ENCODE measurements at places on chromosomes 5 and 9.

DNA sequence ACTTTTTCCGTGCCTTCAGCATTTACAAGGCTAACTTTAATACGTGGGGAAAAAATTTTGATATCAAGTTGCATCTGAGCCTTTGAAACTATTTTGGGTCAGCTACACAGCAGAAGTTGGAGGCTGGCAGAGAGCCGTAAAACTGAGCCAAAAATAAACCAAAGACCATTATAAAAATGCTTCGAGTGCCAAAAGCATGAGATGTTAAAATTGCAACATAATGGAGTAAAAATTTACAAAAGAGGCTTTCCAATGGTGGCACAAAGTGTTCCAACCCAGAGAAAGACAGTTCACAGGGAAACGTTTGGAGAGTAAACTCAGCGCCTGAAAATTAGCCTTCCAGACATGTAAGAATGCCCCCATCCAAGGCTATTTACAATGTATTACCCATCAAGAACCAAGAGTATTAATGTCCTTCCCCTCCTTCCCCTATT lies 190.3 kb downstream of the TLE1 start:
- no peak for DNase-seq

DNA sequence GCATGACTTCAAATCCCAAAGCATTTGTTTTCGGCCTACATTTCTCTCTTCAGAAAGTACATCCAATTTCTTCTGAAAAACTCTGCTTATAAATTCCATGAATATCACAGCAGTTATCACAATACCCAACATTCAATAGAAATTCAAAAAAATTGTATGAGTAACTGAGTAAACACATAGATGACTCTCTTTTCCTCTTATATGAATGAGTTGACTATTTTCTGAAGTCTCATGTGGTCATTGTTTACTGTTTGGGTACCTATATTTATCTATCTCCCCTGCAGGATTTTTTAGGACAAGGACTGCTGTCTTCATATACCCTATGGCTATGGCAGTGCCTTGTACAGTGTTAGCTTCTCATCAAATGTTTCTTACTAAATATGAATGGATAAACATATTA lies 157.1 kb downstream of the HTR1A start:
- no peak for DNase-seq

- no peak for DNase-seq
These were observed 10.9 kb downstream of the RAPGEF1 start for GRCh38 chr9:131728961-131729360.

- DNase-seq = no peak
These were observed 502.1 kb upstream of the PAPPA start for GRCh38 chr9:115651461-115651860.

DNA sequence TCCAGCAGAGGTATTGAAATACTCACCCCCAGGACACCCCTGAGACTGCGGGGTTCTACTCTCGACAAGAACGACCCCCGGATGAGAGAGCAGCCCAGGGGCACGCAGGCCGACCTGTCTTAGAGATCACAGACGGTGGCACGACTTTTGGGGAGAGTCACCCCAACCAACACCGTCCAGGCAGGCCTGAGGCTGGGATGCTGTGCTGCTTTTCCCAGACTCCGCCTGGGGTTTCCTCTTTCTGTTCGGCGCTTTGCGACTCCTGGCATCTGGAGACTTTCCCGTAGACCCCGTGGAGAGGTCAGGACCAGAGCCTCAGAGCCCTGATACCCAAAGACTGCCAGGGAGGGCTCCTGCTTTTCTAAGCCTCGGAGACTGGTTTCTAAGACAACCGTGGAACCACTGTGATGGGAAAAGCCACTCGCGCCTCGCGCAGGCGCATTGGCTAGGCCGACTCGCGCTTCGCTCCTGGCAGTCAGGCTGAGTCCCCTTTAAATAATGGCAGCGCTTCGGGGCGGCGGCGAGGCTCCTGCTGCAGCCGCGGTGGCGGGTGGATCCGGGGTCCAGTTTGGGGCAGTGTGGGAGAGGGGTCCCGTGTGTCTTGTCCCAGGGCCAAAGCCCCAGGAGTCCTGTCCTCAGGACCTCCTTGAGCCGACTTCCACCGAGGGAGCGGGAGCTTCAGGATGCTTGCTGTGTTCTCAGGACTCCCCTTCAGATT lies 484.0 kb downstream of the SPATA31A7 start:
- no peak for DNase-seq

DNA sequence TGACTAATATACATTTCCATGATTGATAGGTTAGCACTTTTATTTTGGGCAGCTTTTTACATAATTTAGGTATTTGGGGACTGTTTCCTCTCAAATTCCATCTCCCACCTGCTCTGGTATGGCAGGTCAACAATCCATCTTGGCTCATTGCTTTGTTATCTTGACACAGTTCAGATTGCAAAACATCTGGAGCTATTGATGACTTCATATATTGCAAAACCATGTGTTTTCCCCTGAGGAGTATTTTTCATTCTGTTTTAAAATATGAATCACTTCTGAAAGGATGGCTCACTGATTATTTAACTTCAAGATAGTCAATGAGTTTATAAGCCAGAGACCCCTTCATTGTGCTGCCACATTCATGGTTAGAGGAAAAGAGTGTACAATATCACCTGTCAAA lies 1206.0 kb upstream of the C9orf72 start:
- no peak for DNase-seq

DNA sequence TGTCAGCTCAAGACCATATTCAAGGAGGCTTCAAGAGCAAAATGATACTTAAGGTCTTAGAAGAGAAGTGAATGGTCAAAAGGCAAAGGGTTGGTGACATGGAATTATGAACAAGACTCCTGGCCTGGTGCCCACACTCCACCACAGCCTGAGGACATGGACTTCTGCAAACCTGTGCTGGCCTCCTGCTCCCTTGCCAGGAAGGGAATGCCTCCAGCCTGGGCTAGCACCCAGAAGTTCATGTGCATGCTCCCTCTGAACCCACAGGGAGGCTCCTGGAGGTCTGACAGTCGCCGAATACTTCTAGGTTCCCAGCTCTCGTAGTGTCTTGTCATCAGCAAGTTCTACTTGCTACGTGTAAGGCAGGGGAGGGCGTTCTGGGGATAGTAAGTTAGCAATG lies 156.7 kb downstream of the FSTL4 start:
- no peak for DNase-seq

DNA sequence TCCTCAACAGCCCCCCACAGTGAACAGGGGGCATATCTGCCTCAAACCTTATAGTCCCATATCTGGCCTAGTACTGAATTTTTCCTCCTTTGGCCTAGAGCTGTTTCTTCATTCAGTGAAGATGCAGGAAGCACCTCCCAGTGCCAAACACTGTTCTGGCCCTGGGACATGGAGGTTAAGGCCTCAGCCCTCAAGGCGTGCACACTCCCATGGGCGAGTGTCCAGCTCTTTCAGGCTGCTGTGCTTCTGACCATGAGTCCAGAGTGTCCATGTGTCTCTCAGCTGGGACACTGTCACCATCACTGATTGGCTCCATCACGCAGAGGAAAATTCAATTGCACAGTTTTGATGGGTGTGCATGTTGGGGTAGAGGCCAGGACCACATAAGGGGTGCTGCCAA lies 151.5 kb downstream of the PAX5 start:
- DNase-seq = no peak

- DNase-seq = peak; percentile 13
These were observed 70.1 kb upstream of the SPATA31E1 start for GRCh38 chr9:87812375-87813118.

- no peak for DNase-seq
These were observed 35.4 kb downstream of the OTULIN start for GRCh38 chr5:14699807-14700400.

- DNase-seq = no peak
These were observed 23.4 kb downstream of the HRH2 start for GRCh38 chr5:175681045-175681967.

- DNase-seq = no peak
These were observed 123.1 kb upstream of the ZNF608 start for GRCh38 chr5:124869426-124870033.

DNA sequence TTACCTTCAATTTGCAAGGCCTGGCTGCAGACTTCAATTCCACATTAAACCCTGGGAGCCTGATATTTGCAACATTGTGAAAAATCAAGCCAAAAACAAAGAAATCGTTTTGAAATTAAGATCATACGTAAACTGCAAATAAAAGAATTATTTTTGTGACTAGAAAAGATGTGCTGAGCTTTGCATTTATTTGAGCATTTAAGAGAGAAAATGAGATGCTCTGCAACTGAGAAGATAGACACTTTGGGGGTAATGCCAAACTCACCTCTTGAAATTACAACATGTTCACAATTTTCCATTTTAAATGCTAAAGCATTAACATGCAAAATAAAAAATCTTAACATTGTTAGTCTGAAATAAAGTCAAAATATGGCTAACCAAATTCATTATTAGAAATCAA lies 46.6 kb downstream of the CSNK1A1 start:
- no peak for DNase-seq

DNA sequence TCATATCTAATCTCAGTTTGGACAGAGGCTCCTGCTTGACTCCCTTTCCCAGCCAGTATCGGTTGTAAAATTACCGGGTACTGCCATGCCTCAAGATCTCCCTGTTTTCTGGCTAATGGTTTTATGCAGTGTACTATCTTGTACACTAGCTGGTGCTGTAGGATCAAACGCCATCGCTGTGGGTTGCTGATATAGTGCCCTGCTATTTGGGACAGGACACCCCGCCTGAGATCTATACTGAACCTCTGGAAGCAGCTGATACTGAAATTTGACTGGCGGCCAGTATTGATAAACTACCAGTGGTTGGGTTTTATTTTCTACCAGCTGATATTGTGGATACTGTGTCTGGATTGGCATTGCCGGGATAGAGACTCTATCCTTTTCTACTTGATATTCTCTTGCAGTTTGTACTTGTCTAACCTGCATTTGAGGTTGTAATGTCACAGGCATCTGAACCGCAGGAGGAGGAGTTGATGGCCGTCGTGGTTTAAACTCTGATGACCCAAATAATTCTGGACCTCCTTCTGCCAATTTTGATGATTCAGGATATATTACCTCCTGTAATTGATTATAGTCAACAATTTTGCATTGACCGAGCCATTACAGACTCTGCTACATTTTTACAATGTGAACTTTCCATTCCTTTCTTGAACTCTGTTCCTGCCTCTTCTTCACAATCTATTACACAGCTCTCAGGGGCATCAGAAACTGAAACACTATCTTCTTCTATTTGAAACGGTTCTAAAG lies 112.5 kb upstream of the LARP1 start:
- DNase-seq = no peak

- DNase-seq = peak; percentile 96
These were observed 51.4 kb upstream of the TJP2 start for GRCh38 chr9:69122549-69123141.

GRCh38 chr5:167918184-167918812 lies 373.1 kb upstream of the WWC1 start:
- no peak for DNase-seq

DNA sequence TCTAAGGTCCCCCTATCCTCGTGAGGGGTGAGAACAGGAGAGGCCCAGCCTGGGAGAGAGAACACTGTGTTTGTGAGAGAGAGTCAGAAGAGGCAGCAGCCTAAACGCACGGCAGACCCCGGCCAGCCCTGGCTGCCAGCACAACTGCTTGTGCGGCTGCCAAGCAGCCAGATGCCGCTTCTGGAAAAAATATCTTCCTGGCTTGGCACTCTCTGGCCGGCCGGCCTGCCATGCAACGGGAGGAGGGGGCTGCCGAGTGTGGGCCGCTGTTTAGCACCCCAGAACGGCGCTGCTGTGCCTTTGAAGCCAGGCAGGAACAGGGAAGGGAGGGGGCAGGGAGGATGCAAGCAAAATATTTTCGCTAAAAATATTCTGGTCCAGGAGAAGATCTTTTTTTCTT lies 105.0 kb downstream of the FGF18 start:
- DNase-seq = peak; percentile 7

DNA sequence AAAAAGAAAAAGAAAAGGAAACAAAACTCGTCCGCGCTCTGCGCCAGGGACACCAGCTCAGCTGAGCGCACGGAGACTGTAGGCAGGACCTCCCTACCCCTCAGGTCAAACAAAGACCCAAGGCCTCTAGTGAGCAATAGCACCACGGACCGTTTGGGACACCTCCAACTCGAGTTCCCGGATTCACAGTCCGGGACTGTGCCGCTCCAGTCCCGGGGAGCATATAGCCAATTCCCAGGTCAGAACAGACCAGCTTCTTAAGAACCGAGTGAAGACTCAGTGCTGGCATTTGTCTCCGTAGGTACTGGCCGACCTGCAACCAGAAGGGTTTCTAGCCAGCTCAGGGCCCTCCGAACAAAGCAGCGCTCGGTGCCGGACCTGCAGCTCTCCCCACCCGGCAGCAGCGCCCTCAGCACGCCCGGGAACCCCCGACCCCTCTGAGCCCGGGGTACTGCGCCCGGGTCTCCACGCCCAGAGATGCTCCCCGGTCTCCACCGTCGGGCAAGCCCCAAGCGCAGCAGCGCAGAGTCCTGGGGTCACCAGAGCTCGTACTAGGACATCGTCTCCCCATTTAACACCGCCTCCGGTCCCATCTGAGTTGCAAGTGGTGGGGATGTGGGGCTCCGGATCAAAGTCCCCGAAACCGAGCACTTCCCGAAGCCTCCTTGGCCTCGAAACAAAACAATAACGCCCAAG lies 591 bp downstream of the ABCA1 start:
- peak; percentile 78 for DNase-seq

DNA sequence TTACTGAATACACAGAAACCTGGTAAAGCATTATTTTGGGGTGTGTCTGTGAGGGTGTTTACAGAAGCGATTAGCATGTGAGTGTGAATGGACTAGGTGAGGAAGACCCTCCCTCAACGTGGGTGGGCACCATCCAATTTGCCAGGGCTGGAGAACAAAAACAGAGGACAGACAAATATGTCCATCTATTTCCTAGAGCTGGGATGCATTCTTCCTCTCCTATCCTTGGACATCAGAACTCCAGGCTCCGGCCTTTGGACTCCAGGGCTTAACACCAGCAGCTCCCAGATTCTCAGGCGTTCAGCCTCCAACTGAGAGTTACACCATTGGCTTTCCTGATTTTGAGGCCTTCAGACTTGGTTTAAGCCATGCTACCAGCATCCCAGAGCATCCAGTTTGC lies 65.8 kb upstream of the CHD1 start:
- peak; percentile 55 for DNase-seq

- peak; percentile 12 for DNase-seq
These were observed 13.5 kb upstream of the KIF27 start for GRCh38 chr9:83934569-83935275.

DNA sequence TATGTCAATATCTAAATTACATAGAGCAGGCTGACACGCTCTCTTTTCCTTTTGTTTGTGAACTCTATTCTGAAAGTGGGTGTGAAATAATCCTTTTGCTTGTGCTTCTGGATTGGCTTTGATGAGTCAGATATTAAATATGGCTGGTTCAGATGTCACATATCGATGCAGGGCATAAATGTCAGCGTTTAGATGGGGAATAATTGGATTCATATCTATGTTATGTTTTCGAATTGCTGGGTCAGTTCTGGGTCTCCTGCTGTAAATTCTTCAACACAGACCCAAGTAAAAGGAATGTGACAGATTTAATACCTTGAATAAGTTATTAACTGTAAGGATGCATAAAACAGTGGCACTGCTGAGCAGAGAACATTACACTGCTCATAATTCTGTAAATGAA lies 118.7 kb upstream of the SNX2 start:
- DNase-seq = no peak

DNA sequence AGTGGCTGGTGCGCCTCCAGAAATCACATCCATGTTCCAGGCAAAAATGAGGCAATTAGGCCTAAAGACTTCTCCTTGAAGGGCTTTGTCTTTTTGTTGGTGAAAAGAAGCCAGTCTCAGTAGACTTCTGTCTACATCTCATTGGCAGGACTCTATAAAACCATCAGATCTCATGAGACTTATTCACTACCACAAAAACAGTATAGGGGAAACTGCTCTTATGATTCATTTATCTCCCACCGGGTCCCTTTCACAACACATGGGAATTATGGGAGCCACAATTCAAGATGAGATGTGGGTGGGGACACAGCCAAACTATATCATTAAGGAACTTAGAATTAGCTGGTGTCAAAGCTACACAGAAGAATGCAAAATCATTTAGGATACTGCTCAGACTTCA lies 77.7 kb upstream of the SNX2 start:
- DNase-seq = no peak
